RWPE1 (cell line): ENCODE measurements at places on chromosomes 16 and 17.

GRCh38 chr17:8732406-8733085, 12.1 kb downstream of the CCDC42 start:
- no peak for DNase-seq

- no peak for DNase-seq
These were observed 168.3 kb downstream of the SEC14L1 start for GRCh38 chr17:77308861-77309726.

GRCh38 chr17:57099165-57099564, 14.1 kb downstream of the AKAP1 start:
- DNase-seq = no peak

- no peak for DNase-seq
These were observed 104.0 kb upstream of the CCL2 start for GRCh38 chr17:34151102-34151501.

- no peak for DNase-seq
These were observed 233.6 kb downstream of the SEC14L1 start for GRCh38 chr17:77374170-77374936.

DNA sequence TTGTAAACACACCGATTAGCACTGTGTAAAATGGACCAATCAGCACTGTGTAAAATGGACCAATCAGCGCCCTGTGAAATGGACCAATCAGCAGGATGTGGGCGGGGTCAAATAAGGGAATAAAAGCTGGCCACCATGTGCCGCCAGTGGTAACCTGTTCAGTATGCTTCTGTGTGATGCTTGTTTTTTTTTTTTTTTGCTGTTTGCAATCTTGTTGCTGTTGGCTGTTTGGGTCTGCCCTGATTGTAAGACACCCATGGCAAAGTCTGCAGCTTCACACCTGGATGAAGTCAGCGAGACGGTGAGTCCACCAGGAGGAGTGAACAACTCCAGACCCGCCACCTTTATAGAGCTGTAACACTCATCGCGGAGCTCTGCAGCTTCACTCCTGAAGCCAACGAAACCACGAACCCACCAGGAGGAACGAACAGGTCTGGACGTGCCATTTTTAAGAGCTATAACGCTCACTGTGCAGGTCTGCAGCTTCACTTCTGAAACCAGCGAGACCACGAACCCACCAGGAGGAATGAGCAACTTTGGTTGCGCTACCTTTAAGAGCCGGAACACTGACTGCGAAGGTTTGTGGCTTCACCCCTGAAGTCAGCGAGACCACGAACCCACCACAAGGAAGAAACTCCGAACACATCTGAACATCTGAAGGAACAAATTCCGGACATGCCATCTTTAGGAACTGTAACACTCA, 85.0 kb upstream of the MED9 start:
- DNase-seq = no peak

DNA sequence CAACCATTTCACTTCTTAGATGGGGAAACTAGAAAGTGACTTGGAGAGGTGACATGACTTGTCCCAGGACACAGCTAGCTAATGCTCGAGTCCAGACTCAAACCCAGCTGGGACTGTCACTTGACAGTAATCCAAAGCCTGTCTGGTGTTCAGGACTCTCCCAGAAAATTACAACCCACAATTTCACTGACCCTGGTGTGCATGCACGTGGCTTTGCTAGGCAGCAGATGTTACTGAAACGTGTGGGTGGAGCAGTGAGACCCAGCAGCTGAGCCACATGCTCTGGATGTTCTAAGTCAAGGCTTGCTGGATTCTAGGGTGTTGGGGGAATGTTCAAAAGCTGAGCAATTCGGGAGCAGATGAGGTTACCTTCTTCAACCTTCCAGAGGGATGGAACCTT, 364.6 kb downstream of the GRIN2A start:
- DNase-seq = no peak

GRCh38 chr16:53043986-53044601, 8.6 kb downstream of the CHD9NB start:
- DNase-seq = no peak

DNA sequence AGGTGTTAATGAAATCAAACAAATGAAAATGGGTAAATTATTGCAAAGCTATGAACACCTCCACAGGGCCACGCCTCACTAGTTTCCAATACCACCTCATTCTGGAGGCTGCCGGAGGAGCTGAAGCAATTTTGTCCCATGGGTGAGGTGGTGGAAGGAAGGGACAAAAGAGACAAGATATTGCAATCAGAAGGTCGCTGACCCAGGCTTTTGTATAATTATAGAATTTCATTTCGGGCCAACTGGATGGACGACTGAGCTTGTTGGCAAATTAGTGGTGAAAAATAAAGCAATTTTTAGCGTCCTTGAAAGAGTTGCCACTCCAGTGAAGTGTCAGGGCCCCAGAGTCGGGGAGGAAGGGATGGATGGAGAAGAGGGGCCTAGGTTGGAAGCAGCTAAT, 147.9 kb downstream of the CYLD start:
- DNase-seq = no peak

DNA sequence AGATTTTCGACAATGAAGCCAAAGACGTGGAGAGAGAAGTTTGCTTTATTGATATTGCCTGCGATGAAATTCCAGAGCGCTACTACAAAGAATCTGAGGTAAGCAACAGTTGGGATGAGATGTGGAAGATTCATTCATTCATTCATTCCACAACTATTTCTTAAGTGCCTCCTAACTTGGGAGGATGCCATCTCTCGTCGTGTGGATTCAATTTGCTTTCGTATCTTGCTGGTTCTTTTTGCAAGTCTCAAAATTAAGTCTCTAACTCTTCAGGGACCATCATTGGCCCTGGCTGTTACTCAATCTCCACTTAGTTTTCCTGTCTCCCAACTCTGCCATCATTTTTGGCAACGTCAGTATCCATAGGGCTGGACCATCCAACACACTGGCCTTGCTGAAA, 85.6 kb upstream of the NOL11 start:
- DNase-seq = no peak

DNA sequence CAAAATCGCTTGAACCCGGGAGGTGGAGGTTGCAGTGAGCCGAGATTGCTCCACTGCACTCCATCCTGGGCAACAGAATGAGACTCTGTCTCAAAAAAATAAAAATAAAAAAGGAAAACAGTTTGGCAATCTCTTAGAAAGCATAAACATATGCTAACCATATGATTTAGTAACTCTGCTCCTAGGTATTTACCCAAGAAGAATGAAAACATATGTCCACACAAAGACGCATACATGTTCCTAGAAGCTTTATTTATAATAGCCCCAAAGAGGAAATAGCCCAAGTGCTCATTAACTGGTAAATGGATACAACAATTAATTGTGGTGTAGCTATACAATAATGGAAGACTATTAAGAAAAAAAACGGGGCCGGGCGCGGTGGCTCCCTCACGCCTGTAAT, 18.5 kb upstream of the CDH1 start:
- DNase-seq = no peak

GRCh38 chr16:84150926-84151325, 5.8 kb downstream of the DNAAF1 start:
- DNase-seq = no peak

GRCh38 chr16:72989579-72990551, 58.1 kb downstream of the ZFHX3 start:
- peak; percentile 92 for DNase-seq

- DNase-seq = no peak
These were observed 6.1 kb downstream of the RFFL start for GRCh38 chr17:35057332-35057915.

- no peak for DNase-seq
These were observed 8.3 kb downstream of the ZNF629 start for GRCh38 chr16:30778549-30779244.

DNA sequence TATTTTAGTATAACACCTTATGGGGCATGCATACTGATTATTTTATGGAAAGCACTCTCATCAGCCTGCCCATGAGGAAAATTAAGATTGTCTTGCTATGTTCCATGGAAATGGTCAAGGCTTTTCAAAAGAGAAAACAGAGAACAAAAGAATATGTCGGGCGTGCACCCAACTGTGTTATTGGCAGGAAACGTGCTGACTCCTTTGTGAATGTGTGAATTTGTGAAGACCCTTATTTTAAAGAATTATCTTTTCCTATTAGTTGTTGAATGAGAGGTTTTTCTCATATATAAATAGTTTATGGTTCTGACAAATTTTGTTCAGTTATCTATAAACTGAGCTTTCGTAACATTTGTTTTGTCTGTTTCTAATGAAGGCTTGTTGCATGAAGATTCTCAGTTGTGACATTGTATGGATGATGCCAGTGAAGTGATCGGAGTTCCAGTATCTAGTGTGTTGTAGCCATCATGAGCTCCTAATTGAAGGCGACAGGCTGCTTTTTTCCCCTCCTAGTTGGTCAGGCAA, 180.0 kb downstream of the BCAS3 start:
- DNase-seq = no peak

DNA sequence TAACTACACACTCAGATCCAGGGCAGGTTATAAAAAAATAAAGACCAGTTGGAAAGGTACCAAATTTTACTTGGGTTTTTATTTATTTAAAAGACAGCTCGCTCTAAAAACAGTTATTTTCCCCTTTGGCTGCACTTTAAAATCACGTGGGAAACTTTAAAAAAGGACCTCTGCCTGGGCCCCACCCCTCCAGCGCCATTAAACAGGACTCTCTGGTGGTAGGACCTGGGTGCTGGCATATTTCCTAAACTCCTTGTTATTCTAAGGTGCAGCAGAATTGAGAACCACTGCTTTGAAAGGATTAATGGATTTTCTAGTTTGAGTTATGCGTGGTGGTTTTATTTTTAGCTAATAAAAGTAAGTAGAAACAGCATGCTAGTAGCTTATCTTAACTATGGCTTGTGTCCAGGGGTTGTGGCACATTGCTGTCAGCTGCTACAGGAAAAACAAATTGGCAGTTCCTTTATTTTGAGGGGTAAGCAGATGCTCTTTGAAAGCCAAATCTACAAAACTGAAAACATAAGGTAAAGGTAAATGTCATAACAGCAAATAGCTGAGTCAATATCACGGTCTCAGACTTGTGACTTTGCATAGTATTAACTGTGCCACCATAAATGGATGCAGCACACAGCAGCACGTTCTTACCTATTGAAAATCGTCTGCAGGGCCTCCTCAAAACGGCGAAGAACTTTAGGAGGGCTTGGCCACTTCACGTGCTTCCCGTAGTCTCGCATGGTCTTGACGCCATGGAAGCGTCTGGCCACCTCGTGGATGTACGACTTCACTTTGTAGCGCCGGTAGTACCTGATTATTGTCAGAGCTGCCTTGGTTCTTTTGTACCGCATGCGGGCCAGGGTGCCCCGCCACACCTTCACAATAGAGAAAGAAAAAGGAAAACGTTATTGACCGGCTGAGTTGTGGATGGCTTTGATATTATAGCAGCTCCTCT, 172.0 kb downstream of the CDK5R1 start:
- DNase-seq = no peak

- DNase-seq = no peak
These were observed 29.9 kb downstream of the WWOX start for GRCh38 chr16:78129349-78129748.

GRCh38 chr16:60763869-60764268, 1272.4 kb downstream of the CDH8 start:
- no peak for DNase-seq
